ENCODE measurements at places on chromosomes 16 and 17.

- no peak for DNase-seq
Measured at GRCh38 chr17:1125788-1126145, 54.0 kb downstream of the ABR start.

DNA sequence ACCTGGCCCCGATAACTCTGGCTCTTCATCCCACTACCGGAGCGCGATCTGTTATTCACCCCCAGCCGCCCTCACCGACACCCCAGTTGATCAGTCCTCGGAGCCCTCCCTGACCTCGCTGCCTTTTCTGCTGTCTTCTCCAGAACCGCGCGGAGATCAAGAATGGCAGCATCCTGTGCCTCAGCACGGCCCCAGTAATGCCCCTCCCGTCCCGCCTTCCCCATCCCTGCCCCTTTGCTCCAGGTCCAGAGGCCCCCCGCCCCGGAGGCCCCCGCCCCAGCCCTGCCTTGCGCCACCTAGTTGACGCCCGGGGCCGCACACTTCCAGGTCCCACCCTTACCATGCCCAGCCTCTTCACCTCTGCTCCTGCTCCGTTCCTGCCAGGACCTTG is 872 bp downstream of the ELMO3 start:
- DNase-seq = no peak

GRCh38 chr17:64063766-64064224 is 43.4 kb upstream of the ICAM2 start:
- peak; percentile 46 for DNase-seq

DNA sequence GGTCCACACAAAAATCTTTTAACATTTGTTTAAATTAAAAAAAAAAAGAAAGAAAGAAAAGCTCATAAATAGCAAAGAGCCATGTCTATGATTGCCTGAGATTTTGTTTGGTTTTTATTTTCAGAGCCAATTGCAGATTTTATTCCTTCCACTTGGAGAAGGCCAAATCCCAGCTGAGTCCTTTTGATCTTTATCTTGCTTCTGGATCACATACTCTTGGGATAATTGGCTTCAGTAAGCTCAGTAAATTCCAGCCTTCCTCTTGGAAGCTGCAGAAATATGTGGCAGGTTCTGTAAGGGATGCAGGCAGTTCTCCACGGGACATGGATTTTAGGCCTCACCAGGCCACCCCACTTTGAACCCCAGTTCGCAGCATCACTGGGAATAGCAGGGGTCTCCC is 63.3 kb upstream of the TMC5 start:
- DNase-seq = no peak

GRCh38 chr16:4384509-4384942 is 12.9 kb downstream of the VASN start:
- DNase-seq = peak; percentile 62

DNA sequence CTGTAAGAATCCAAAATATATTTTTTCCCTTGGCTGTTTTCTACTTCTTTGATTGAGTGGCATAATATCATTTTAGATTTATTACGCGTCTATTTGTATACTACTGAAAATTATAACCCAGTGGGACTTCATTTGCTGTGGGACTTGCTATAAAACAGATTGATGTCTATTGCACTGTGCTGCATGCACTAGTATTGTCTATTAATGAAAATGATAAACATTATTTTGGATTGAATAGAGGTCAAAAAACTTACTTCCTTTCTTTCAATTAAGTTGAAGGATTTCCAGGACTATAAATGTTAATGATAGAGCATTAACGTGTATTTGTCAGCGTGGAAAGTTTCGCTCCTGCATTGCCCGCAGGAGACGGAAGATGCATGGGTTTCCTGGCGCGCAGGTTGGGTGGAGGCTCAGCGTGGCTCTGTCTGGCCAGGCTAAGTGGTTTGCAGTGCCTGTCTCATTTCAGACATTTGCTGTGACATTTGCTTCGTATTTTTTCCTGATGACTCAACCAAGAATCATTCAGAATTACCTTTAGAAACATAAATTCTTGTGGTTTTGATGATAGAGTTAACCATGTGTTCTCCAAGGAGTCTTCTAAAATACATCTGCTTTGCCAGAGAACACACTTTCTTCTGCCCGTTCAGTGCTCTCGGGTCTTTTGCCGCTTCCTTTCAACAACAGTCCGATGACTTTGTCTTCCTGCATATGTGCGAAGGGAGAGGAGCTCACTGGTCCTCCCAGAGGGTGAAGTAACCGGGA is 216.7 kb downstream of the RPTOR start:
- DNase-seq = peak; percentile 89

GRCh38 chr16:72873044-72873443 is 174.9 kb downstream of the ZFHX3 start:
- DNase-seq = peak; percentile 63

DNA sequence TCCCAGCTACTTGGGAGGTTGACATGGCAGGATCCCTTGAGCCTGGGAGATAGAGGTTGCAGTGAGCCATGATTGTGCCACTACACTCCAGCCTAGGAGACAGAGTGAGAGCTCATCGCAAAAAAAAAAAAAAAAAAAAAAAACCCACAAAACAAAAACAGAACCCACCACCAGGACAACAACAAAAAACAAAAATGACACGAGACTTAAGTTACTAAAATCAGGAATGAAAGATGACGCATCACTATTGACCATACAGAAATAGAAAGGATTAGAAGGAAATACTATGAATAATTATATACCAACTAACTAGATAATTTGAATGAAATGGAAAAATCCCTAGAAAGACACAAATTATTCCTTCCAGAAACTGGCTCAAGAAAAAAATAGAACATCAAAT is 432.4 kb upstream of the PMFBP1 start:
- no peak for DNase-seq

DNA sequence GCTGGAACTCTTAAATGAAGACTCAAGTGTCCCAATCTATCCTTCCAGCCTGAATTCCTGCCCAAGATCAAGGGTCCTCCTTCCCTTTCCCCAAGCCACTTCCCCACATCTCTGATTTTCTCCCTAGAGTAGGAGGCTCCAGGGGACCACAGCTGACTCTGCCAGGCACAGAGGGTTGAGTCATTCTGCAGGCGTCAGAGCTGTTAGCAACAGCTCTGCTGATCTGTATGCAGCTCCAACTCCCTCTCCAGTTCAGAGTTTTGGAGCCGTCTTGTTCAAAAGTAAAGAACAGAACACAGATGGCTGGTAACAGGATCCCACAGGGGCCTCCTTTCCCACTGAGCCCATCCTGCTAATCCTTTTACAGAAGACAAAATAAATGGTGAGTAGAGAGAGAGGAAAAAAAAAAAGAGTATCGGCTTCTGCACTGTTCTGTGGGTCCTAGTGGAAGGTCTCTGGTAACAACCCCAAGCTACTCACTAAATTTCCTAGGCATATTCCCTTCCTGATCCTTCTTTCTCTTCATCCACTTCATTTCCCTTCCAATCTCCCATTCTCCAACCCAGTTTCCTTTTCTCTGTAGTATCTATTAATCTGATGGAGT is 13.4 kb upstream of the TAOK1 start:
- peak; percentile 92 for DNase-seq

DNA sequence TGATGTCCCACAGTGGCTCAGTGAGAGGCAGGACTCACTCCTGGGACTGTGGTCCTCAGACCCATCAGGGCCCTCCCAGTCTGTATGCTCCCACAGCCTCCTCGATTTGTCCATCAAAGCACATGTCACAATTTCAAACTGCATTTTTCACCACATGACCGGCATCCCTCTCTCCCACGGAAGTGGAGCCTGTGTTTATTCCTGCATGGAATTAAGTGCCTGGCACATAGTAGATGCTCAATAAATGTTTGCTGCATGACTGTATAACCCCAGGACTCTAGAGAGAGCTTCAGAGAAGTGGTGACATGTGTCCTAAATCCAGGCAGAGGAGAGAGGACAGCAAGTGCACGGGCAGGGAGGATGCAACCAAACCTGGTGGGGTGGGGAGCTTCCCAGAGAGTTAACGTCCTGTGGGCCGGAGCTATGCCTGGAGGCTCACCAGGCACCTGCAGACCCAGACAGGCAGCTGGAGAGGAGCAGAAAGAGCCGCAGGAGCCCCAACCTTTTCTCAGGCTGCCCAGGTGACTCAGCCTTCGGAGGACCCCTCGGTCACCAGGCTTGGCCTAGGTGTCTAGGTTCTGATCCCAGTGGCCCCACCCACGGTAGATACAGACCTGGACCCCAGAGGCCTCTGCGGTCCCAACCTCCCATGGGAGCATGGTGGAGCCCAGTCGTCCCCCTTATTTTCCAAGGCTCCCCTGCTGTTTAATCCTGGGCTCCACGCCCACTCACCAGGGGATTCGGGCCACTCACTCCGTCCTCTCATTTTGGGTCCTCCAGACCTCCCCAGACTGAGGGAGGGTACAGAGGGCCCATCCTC is 5.8 kb downstream of the CDH5 start:
- no peak for DNase-seq

DNA sequence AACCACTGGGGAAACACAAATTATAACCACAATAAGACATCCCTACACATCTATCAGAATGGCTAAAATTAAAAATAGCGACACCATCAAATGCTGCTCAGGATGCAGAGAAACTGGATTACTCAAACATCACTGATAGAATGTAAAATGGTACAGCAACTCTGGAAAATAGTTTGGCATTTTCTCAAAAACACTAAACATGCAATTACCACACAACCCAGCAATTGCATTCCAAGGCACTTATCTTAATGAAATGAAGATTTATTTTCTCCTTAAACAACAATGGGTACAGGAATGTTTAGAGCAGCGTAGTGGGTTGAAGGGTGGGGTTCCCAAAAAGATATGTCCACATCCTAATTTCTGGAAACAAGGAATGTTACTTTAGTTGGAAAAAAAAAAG is 309.0 kb upstream of the PMFBP1 start:
- DNase-seq = peak; percentile 33

- no peak for DNase-seq
Measured at GRCh38 chr16:69267633-69268032, 43.5 kb upstream of the VPS4A start.

DNA sequence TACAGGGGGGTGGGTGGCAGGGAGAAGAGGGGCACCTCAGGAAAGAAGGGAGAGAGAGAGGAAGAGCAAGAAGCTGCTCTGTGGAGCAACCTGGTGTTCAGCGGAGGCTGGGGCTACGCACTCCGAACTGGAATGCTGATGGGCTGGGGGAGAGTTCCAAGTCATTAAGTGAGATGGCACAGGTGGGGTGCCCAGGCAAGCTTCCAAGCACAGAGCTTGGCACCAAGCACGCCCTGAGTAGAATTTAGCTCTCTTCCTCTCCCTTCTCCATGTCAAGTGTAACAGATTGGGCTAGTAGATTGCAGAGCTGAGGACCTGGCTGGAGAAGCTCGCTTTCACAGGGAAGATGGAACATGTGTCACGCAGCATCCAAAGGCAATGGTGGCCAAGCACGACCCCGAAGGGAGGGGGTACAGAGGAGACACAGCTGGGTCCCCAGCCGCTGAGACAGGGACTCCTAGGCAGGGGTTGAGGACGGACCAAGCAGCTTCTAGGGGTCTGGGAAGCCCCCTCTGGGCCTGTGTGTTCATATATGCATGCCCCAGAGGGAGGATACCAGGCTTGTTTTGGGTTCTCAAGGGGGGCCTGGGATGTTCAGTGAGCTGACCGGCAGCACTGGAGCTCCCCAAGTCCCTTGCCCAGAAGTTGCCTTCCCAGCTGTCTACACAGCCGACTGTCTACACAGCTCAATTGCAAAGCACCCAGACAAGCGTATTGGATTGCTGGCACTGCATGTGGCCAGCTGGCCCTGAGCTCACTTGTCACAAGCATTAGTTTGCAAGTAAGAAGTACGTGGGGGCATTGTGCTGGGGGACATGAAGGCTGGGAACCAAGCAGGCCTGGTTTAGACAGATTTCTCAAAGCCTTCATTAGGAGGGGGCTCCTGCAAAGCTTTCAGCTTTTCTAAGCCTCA is 247.8 kb downstream of the ENGASE start:
- no peak for DNase-seq

DNA sequence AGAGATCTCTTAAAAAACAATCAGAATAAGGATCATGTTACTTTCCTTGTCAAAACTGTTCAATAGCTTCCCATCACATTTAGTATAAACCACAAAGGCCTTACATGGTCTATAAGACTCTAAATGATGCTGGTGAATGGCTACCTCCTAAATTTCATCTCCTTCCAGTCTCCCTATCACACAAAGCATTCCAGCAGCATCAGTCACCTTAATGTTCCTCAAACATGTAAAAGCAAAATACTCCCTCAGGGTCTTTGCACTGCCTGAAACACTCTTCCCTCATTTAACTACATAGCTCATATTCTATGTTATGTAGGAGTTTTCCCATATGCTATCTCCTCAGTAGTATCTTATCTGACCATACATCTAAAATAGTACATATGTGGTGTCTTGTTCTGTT is 53.5 kb upstream of the INTS2 start:
- DNase-seq = no peak

- DNase-seq = no peak
Measured at GRCh38 chr16:89512453-89512852, 4.2 kb downstream of the SPG7 start.

GRCh38 chr17:17376362-17376761 is 73.2 kb downstream of the NT5M start:
- DNase-seq = peak; percentile 88

GRCh38 chr16:67183627-67184452 is at the start of gene MATCAP1:
MATCAP1 (minus strand) TSS chr16:67183963; CDS start chr16:67180610, 3,353 bp downstream.
- peak; percentile 98 for DNase-seq

- DNase-seq = peak; percentile 95
Measured at GRCh38 chr17:77444628-77444983, 303.8 kb downstream of the SEC14L1 start.

GRCh38 chr16:49746545-49746944 is 109.4 kb downstream of the ZNF423 start:
- no peak for DNase-seq

DNA sequence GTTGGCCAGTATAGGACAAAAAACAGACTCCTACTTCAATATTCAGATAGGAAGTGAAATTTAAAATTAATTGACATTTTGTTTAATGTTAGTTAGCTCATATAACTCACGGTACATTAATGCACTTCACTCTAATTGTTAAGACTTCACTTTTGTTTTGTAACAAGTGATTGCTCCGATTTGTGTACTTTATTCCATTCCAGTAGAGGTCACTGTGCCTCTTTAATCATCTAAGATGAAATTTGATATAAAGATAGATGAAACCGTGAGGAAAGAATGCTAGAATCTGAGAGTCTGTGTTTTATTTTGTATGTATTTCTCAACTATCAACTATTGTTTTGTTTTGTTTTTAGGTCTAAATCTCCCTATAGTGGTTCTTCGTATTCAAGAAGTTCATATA is 29.0 kb downstream of the RBBP6 start:
- DNase-seq = peak; percentile 42

Measured in fibroblast of villous mesenchyme (primary cell).